CD8-positive, alpha-beta memory T cell (primary cell): ENCODE measurements at places on chromosomes 3 and 15. TPM values are rescaled to one million over a fixed set of nuclear protein-coding genes. Genes with fewer than 3 reads are reported as not detected.

GRCh38 chr15:25182736-25183445 is 228.1 kb downstream of the SNRPN start:
- DNase-seq, result no peak

NOX5 gene
- not detected for polyA plus RNA-seq

- DNase-seq, result no peak
These were observed 1257.1 kb downstream of the NSUN3 start for GRCh38 chr3:95319921-95320494.

- DNase-seq, result no peak
These were observed 819.7 kb upstream of the ALCAM start for GRCh38 chr3:104547031-104547430.

PLAAT1 gene
- polyA plus RNA-seq, result not detected
